Astrocyte (in vitro differentiated cells and primary cell): ENCODE measurements at places on chromosomes 1 and 21. TPM values are rescaled to one million over a fixed set of nuclear protein-coding genes. Genes with fewer than 3 reads are reported as not detected.

DNA sequence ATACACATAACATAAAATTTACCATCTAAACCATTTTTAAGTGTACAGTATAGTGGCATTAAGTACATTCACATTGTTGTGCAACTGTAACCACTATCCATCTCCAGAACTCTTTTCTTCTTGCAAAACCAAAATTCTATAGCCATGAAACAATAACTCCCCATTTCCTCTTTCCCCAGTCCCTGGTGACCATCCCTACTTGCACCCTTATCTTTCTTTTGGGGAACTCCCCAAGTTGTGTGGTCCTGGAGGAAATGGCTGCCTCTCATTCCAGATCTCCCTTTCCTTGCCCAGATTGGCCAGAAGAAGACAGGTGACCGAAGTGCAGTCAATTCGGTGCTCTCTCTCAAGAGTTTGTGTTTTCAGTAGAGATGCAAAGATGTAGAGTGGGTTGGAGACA, 389.6 kb upstream of the C1orf87 start:
- no peaks in the 10 kb centered on the region for H3K4me1 ChIP-seq
- H3K27me3 ChIP-seq, result no peaks in the 10 kb centered on the region
- no peak overlapping the region for H3K27ac ChIP-seq

DNA sequence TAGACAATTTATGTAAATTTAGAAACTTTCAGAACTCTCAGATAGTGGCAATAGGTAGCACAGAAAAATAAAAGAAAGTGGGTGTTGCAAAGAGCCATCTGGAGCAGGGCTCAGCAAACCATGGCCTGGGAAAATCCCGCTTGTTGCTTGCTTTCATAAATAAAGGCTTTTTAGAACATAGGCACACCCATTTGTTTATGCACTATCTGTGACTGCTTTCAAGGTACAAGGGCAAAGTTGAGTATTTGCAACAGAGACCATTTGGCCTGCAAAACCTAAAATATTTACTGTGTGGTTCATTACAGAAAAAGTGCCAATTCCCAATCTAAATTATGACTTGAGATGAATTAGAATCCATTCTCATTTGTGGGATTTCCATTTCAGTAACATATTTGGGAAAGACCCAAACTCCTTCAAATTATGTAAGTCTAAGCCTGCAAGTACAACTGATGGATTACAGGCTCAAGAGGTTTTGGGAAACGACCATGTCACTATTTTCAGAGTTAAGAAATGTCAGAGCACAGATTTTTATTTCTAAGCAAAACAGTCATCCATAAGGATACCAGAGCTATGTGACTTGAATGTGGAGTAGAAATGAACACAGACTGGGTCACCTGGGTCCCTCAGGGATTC, 43.5 kb upstream of the DPT start:
- H3K36me3 ChIP-seq, result no peaks in the 10 kb centered on the region
- no peaks in the 10 kb centered on the region for H3K27me3 ChIP-seq

The LHX8 gene
- 0.48 and 0.52 TPM in 2 replicates for total RNA-seq

- H3K36me3 ChIP-seq, result no peaks in the 10 kb centered on the region
- H3K27me3 ChIP-seq, result peaks cover 40% of the 10 kb centered on the region
- peak within 1 kb of the TSS; percentile 42 for H3K4me3 ChIP-seq
- no peak within 1 kb of the TSS for H3K27ac ChIP-seq
- H3K4me1 ChIP-seq, result peaks cover 15% of the 10 kb centered on the region
- peak; percentile 22 for DNase-seq
Measured at GRCh38 chr1:31239653-31240241, at the start of gene NKAIN1. TSS of gene NKAIN1 (minus strand) at chr1:31239887. CDS start at chr1:31239547, 340 bp downstream.

The GBP6 gene
- 0.07 TPM in 1 of 2 replicates, not detected in the other for total RNA-seq

DNA sequence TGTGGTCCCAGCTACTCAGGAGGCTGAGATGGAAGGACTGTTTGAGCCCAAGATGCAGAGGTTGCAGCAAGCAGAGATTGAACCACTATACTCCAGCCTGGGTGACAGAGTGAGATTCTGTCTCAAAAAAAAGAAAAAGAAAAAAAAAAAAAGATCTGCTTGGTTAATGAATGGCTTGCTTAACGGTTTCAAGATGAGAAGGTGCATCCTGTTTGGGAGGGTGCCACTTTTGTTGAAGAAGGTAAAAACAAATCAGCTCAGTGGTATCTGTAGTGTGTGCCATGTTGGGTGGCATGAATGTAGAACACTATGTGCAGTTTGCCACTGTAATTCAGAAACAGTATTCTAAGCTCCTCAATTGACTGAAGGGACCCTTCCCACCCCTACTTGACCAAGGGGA, 94.9 kb upstream of the ETV3 start:
- H3K4me1 ChIP-seq, result no peaks in the 10 kb centered on the region
- no peaks in the 10 kb centered on the region for H3K36me3 ChIP-seq
- no peaks in the 10 kb centered on the region for H3K27me3 ChIP-seq
- no peak overlapping the region for H3K4me3 ChIP-seq
- H3K27ac ChIP-seq, result no peak overlapping the region
- no peak for DNase-seq

DNA sequence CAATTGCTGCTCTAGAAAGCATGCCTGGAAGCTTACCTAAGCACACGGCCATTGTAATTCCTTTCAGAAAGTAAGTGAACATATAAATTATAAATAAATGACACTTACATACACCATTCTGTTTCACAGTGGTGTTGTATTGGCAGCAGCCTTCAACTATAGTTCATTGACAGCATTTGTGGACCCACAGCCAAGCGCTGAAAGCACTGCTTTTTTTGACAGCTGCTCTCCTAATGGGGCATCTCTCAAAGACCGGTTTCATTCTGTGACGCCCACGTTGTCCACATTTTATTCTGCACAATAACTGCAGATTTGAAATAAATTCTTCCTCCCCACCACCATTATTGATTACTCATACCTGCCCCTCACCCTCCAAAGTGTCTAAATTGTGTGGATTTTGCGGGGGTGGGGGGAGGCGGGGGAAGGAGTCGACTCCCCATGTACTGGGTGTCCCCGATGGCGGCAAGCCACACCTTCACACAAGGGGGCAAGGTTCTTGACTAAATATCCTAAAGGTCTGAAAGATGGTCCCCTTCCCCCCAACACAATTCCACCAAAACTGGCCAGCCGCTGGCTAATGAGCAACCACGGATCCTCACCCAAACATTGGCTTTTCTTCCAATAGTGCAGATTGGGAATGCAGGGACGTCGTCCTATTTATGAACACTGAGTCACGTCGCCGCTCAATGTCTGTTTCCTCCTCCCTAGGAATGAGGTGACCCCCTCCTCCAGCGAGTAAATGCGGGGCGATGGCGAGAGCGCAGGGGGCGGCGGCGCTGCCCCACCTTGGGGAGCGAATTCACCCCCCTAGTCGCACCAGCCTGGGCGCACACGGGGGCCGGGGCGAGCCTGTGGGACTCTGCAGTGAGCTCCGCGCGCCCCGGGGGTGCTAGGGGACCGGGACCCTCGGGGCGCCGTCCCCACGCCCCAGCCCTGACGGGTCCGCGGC, 960 bp downstream of the RCAN1 start:
- no peak overlapping the region for H3K27ac ChIP-seq
- H3K27me3 ChIP-seq, result peaks cover 3% of the 10 kb centered on the region
- H3K4me1 ChIP-seq, result peaks cover 12% of the 10 kb centered on the region
- no peak for DNase-seq

- no peak overlapping the region for H3K4me3 ChIP-seq
- H3K27me3 ChIP-seq, result no peaks in the 10 kb centered on the region
- no peaks in the 10 kb centered on the region for H3K36me3 ChIP-seq
- no peak overlapping the region for H3K27ac ChIP-seq
- no peak for DNase-seq
- H3K4me1 ChIP-seq, result no peaks in the 10 kb centered on the region
Measured at GRCh38 chr1:220770245-220770913, 16.3 kb upstream of the MTARC1 start.

The HES4 gene
- total RNA-seq, result 149 and 169 TPM in 2 replicates

GRCh38 chr1:53259932-53260331, 21.6 kb upstream of the MAGOH start:
- H3K36me3 ChIP-seq, result peaks cover 36% of the 10 kb centered on the region
- DNase-seq, result no peak
- H3K27ac ChIP-seq, result no peak overlapping the region

DNA sequence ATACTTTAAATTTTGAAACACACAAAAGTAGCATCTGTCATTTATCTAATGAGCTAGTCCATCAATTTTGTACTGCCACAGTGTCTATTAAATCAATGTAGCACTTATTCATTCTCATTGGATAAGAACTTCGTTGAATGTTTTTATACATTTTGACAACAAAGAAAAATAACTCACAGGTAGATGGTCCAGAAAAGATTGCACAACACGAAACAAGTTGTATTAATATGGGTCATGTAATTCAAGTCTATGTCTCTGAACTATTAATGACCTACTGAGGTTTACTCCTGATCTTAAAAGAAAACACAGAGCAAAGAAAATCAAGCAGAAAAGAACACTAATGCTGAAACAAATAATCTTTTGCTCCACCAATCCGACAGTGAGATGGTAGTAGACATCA, 15.3 kb downstream of the HP1BP3 start:
- H3K36me3 ChIP-seq, result peaks cover 73% of the 10 kb centered on the region
- H3K4me3 ChIP-seq, result no peak overlapping the region
- H3K27me3 ChIP-seq, result no peaks in the 10 kb centered on the region
- H3K4me1 ChIP-seq, result no peaks in the 10 kb centered on the region
- no peak overlapping the region for H3K27ac ChIP-seq

DNA sequence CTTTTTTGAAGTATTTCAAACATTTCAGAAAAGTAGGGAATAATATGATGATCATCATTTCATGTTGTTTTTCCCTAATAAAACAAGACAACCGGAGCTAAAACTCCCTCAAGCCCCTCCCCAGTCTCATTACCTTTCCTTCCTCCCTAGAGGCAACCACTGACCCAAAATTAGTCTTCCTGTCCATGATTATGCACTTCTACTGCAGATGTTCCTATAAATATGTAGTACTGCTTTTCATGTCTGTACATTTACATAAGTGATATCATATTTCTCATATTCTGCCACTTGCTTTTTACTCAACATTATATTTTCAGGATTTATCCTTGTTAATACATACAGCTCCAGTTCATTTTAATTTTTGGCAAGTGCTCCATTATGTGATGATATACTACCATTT, 58.7 kb upstream of the GOLT1A start:
- no peak overlapping the region for H3K27ac ChIP-seq
- H3K27me3 ChIP-seq, result peaks cover 23% of the 10 kb centered on the region
- no peak for DNase-seq
- no peaks in the 10 kb centered on the region for H3K4me1 ChIP-seq
- no peaks in the 10 kb centered on the region for H3K36me3 ChIP-seq

DNA sequence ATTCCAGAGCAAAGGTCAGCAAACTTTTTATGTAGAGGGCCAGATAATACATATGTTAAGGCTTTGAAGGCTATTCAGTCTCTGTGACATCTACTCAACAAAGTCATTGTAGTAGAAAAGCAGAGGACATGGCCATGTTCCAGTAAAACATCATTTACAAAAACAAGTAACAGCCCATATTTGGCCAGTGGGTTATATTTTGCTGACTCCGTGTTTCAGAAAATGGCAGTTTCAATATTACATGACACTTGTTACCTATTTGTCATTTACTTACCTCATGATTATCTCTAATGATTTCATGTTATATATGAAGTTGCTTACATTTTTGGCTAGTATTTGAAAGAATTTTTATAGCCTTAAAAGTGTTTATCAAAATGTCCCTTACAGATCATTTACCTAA, 117.4 kb upstream of the B3GALT2 start:
- H3K36me3 ChIP-seq, result no peaks in the 10 kb centered on the region
- H3K27ac ChIP-seq, result no peak overlapping the region
- no peaks in the 10 kb centered on the region for H3K4me1 ChIP-seq

DNA sequence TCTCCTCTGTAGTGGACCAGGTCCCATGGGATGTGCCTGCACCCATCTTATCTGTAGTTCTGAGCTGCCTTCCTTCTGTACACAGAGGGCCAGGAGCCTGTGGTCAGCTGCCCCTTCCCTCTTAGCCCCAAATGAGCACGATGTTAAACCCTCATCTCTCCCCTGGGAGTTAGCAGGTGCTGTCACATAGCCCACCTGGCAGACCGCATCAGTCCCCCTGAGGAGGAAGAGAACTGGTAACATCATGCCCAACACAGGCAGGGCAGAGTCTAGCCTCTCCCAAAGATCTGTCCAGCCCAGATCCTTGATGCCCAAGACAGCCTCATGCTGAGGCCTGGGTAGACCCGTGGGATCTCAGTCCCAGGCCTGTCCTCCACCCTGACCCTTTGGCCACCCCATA, 4.7 kb downstream of the TIE1 start:
- no peaks in the 10 kb centered on the region for H3K27me3 ChIP-seq
- H3K4me3 ChIP-seq, result no peak overlapping the region
- no peak overlapping the region for H3K27ac ChIP-seq
- DNase-seq, result no peak
- no peaks in the 10 kb centered on the region for H3K4me1 ChIP-seq
- no peaks in the 10 kb centered on the region for H3K36me3 ChIP-seq

GRCh38 chr1:180261030-180261429, 31.0 kb downstream of the LHX4 start:
- no peak overlapping the region for H3K4me3 ChIP-seq
- peaks cover 2% of the 10 kb centered on the region for H3K4me1 ChIP-seq
- no peaks in the 10 kb centered on the region for H3K36me3 ChIP-seq
- H3K27me3 ChIP-seq, result no peaks in the 10 kb centered on the region
- no peak overlapping the region for H3K27ac ChIP-seq
- DNase-seq, result no peak

DNA sequence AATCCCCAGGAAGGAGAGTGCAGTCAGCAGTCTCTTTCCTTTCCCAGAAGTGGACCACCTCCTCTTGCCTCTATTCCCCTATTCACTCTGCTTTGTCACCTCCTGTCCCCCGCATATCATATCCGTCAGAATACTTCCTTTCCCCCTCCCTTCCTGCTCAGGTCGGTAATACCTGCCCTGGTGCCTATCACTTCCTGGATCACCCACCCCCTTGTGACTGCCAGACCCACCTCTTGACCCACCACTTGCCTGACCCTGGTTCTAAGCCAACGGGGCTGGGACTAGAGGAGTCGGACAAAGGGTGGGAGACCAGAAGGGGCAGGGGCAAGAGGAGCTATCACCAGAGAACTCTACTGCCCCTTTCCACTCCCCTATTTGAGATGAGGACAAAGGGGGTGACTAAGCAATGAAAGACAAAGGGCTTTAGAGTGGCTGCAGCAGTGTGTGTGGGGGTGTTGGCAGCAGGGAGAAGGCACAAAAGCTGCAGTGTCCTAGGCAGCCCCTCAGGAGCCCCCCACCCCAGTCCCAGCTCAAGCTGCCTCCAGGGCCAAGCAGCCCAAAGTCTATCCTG, 1.7 kb upstream of the ADAMTS4 start:
- DNase-seq, result no peak
- H3K36me3 ChIP-seq, result peaks cover 11% of the 10 kb centered on the region
- peaks cover 36% of the 10 kb centered on the region for H3K4me1 ChIP-seq
- H3K27me3 ChIP-seq, result no peaks in the 10 kb centered on the region
- H3K4me3 ChIP-seq, result no peak overlapping the region
- peak overlapping the region; percentile 90 for H3K27ac ChIP-seq

The NCF2 gene
- 4.3 and 4.9 TPM in 2 replicates for total RNA-seq

The ATF6 gene
- 25.4 and 26.4 TPM in 2 replicates for total RNA-seq
